Uterus (tissue), 4 donors: ENCODE measurements at places on chromosomes 3 and 15.

DNA sequence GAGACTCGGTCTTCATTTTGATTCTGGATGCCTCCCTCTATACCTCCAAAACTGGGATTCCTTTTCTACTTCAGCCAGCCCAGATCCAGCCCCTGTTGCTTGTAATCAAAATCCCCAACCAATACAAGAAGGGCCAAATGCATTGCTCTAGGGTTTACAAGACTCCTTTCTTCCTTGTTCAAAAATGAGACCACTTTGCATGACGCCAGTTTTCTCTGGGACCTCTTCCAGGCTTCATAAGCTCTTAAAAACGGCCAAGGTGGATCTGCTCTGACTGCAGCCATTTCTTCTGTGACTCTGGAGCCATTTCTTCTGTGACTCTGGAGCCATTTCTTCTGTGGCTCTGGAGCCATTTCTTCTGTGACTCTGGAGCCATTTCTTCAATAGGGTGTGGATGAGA, 71.9 kb downstream of the ADAMTS17 start:
- DNase-seq = no peak

- no peak for DNase-seq
Measured at GRCh38 chr3:54511766-54512365, 389.5 kb downstream of the CACNA2D3 start.

DNA sequence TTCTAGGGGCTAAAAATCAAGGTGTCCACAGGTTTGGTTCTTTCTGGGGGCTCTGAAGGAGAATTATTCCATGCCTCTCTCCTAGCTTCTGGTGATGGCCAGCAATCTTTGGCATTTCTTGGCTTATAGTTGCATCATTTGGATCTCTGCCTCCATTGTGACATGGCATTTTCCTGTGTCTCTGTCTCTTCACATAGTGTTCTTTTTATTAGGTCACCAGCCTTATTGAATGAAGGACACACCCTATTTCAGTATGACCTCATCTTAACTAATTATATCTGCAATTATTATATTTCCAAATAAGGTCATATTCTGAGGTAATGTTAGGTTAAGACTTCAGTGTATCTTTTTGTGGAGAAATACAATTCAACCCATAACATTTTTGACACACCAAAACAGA, 3.2 kb upstream of the GBE1 start:
- DNase-seq = no peak

DNA sequence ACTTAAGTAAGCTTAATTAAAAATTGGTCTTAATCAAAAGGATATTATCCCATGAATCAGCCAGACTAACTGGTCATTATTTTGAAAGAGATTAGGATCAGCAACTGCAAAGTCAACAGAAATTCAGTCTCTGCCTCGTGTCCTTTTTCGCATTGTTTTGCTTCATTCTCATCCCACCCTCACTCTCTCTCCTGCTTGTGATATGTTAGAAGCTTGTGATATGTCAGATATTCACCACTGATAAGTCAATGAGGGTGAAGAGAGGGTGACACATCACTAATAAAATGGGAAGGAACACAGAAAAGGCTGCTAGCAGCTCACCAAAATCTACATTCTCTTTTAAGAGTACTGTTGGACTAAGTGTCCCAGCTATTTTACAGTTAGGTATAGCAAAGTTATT, 146.1 kb downstream of the SUCNR1 start:
- no peak for DNase-seq

DNA sequence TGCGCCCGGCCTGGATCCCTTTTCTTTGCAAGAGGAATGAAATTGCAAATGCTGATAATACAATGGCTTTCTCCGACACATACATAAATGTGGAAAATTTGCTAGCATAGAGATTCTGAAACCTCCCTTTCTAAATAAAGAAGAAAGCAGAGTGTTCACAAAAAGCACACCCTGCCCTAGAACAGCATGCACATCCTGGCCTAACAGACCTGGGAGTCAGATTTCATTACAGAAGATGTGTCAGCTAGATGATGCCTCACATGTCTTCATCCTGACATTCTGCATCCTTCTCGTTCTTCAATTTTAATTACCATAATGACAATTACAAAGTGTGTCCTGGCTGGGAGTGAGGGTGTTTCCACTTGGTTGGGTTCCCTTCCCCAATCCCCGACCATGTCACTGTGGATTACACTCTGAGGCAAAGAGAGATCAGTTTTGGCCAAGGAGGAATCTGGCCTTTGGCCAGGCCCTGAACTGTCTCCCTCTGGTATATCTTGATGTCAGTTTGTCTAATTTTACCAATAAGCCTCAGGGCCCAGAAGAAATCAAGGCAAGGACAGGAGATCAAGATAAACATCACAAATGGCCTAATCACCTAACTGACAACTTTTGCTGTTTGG, 104.9 kb upstream of the SPATA12 start:
- no peak for DNase-seq

DNA sequence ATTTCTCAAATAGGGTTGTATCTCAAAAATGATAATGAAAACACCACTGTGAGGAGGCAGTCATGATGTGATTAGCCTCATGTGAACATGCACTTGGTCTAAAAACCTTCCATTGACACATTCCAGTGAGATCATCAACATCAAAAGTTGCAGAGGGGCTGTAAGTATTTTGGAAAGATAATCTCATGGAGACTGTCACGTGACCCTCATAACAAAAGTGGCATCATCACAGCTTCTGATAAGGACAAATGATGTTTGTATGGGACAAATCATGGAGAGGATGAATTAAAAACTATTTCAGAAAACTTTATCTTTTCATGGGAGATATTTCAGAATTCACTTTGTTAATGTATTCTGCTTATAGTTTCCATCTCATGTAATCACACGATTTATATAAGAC, 203.1 kb upstream of the NDN start:
- DNase-seq = no peak

- no peak for DNase-seq
Measured at GRCh38 chr3:59979542-59979941, 929.7 kb upstream of the CFAP20DC start.

- DNase-seq = no peak
Measured at GRCh38 chr3:16073203-16073602, 101.3 kb upstream of the GALNT15 start.

DNA sequence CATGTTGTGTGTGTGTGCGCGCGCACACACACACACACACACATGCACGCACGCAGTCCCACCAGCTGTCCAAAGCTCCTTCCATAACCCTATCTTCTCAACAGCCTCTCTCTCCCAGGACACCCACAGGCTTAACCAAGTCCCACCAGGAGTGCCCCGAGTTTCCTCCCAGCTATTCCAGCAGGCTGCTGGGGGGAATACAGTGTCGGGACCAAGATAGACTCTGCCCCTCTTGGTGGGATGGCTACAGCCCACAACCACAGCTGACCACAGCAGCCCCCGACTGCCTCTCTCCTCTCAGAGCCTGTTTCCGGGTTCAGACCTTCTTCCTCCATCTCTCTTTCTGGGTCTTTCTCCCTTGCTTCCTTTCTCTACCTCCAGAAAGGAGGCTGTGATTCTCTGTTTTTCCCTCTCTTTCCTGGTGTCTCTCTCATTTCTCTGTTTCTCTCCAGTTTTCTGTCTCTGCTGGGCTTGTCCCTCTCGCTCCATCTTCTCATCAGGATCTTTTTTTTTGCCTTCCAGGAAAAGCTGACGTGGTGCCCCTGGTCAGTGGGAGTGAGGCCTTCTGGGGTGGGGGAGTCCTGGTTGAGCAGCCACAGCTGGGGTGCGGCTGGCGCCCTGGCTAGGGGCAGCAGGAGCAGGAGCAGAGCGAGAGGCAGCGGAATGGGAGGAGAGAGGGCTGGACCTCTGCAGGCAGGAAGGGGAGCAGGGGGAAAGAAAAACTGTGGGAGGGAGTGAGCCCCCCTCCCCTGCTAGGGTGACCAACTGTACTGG, 3.3 kb upstream of the ISLR start:
- peak; percentile 58 for DNase-seq

GRCh38 chr15:71752128-71752527, 58.2 kb upstream of the NR2E3 start:
- no peak for DNase-seq

DNA sequence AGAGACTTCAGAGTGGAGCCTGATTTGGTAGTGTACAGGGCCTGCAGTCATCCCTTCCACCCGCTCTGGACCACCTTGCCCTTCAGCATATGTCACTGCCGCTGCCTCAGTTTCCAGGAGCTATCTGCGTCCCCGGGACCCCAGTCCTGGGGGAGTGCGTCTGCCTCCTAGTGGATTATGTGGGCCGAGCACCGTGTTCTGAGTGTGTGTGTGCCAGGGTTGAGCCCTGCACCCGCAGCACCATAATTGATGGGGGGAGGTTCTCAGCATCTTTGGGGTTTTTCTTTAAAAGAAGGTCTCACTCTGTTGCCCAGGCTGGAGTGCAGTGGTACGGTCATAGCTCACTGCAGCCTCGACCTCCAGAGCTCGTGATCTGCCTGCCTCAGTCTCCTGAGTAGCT, 33.6 kb downstream of the CD276 start:
- DNase-seq = no peak

GRCh38 chr3:77362936-77363335, 323.0 kb downstream of the ROBO2 start:
- DNase-seq = no peak

DNA sequence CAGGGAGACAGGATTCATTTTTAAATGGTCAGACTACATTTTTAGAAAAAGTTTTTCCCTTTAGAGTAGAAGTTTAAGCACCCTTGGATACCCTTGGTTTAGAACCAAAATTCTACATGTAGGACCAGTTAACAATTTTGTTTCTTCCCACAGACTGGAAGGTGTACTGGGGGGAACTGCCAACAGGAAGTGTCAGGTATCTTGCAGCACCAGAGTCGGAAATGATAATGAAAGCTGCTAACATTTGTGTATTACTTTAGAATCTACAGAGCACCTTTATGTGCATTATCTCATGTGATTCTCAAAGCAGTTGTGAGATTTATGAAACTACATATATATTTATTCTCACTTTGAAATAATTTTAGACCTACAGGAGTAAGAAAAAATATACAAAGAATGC, 21.5 kb downstream of the SPRED1 start:
- no peak for DNase-seq

- peak; percentile 43 for DNase-seq
Measured at GRCh38 chr15:86163816-86164215, 84.1 kb downstream of the AGBL1 start.

DNA sequence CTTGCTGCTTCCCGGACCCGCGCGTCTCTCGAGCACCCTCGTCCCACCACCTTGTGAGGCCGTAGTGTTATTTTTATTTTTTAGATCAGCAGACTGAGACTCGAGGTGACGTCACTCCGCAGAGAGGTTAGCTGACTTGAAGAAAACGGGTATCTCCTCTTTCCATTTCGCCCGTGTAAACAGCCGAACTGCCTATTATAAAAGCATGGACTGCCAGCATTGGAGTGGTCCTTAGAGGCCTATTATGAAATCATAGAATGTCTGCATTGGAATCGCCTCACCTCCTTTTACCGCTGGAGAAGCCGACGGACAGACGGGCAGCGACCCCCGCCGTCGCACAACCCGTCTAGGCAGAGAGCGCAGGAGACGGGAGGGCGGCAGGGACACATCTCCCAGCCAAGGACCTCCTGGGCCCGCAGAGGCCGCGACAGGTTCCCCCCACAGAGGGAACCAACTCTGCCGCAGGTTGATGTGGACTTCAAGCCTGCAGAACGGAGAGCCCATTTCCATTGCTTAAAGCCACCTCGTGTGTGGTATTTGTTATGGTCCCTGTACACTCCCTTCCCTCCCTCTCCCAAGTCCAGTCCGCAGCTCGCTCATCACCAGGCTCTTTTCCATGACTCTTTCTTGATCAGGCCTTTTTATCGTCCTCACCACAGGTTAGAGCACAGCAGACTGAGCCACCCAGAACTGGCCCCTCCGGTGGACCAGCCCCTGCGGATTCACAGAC, 540 bp upstream of the PPP1R2 start:
- DNase-seq = peak; percentile 38
